ENCODE measurements at places on chromosomes 4 and X.

- DNase-seq: no peak
Measured at GRCh38 chrX:12977761-12978204, 2.9 kb downstream of the TMSB4X start.

DNA sequence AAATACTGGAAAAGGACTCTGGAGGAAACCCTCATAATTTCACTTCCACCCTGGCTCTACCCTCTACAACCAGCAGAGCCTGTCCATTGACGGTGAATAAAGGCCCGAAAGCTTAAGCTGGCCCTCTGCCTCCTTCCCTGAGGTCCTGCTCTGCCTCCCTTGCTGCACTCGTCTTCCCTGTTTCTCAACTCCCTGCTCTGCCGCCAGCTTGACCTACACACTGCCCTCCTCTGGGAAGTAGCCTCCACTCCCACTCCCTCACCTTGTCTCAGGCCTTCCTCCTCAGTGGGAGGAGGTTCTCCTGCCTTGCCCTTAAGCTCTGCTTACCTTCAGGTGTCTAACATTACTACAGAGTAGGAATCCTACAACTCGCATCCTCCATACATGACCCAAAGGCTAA lies 608.6 kb upstream of the NR3C2 start:
- no peak for DNase-seq

- DNase-seq: no peak
Measured at GRCh38 chrX:134792077-134792476, 133.8 kb upstream of the PLAC1 start.

- DNase-seq: no peak
Measured at GRCh38 chrX:621705-622503, 8.7 kb upstream of the SHOX start.

GRCh38 chr4:125789023-125789422 lies 474.3 kb downstream of the FAT4 start:
- no peak for DNase-seq

DNA sequence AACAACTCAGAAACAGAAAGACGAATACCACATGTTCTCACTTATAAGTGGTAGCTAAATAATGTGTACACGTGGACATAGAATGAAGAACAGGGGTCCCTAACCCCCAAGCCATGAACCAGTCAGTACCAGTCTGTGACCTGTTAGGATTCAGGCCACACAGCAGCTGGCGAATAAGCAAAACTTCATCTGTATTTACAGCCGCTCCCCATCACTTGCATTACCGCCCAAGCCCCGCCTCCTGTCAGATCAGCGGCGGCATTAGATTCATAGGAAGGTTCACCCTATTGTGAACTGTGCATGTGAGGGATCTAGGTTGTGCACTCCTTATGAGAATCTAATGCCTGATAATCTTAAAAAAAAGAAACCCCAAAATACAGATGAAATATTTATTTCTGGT lies 1128.7 kb downstream of the NLGN4X start:
- no peak for DNase-seq

DNA sequence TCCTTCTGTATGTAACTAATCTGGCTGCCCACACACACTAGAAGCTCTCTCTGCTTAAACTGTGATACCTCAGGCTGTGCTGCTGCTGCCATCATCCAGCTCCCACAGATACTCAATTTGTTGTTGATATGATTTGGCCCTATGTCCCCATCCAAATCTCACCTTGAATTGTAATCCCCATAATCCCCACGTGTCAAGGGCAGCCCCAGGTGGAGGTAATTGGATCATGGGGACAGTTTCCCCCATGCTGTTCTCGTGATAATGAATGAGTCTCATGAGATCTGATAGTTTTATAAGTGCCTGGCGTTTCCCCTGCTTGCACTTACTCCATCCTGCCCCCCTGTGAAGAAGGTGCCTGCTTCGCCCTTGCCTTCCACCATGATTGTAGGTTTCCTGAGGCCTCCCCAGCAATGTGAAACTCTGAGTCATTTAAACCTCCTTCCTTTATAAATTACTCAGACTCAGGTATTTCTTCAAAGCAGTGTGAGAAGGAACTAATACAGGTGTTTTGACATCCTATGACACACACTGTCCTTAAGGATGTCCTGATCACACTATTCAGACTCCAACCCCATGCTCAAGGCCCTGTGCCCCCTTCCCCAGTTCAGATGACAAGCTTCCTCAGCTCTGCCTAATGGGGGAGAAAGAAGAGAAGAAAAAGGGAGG lies 2.9 kb upstream of the ATOH1 start:
- peak; percentile 3 for DNase-seq

DNA sequence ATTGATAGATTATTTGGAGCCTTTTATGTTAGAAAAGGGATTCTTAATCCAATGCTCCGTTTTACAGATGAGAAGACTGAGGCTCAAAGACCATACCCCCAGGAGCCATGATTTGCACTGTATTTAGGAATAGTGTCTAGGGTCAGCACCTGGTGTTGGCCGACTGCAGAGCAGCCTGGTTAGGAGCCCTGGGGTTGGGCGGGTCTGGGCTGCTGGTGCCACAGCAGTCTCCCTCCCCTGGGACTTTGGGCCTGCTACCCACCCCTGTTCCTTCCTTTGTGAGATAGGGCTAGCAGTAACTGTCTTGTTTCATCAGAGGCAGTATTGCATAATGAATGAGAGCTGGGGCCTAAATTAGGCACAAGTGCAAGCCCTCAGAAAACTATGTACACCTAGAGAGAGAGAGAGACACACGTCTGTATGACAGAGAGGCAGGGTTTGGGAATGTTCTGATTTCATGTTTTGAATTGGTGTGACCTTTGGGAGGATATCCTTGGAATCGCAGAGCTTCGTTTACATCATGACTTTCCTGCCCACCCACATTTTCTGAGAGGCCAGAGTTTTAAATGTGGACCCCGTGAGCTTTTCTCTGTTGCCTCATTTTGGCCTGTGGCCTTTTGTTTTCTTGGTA lies 111.7 kb downstream of the PTTG2 start:
- DNase-seq: peak; percentile 38

- DNase-seq: no peak
Measured at GRCh38 chr4:20044966-20045365, 206.7 kb upstream of the SLIT2 start.

DNA sequence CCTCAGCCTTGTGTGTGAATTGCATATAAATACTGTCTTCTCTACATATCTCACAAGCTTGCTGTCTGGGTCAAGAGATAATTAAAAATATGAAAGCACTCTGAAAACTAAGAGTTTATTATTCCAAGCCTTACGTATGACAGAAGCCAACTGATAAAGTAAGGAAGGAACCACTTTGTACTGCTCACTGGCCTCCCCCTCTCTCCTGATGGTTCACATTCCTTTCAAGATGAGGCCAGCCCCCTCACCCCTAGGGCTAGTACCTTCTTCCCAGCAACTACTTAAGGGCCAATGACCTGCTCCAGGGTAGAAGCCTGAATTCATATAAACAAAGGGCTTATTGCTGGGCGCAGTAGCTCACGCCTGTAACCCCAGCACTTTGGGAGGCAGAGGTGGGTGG lies 5.4 kb upstream of the SOWAHD start:
- no peak for DNase-seq

DNA sequence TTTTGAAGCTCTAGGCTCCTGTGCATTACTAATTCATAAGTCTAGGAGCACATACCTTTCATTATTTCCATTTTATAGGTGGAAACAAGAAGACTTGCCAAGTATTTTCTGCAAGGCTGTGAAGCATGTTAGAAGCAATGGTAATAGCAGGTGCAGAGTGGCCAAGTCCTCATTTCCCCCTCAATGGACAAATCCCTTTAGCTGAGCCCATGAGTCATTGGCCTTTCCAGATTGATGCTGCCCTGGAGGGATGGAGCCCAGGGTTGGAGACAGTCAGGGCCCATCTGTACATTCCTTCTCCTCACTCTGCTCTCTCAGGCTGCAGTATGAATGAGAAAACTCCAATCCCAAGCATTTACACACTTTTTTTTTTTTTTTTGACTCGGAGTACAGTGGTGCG lies 6.6 kb downstream of the MGST2 start:
- DNase-seq: no peak

DNA sequence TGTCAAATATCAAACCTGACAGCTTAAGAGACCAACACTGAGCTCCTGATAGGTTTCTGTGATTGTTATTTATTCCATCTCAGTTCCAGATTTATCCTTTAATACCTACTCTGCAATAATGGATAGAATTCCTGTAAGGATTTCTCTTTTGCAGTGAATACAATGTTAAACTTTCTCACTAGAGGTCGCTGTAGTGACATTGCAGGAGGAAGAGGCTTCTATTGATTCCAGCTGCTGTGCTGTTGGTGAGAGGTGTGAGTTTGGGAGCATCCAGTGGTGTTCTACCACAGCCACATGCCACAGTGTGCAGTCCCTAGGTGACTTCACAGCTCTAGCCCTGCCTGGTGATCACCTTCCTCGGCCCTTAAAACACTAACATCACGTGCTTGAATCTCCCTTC lies 34.6 kb upstream of the DCAF8L2 start:
- DNase-seq: peak; percentile 0

DNA sequence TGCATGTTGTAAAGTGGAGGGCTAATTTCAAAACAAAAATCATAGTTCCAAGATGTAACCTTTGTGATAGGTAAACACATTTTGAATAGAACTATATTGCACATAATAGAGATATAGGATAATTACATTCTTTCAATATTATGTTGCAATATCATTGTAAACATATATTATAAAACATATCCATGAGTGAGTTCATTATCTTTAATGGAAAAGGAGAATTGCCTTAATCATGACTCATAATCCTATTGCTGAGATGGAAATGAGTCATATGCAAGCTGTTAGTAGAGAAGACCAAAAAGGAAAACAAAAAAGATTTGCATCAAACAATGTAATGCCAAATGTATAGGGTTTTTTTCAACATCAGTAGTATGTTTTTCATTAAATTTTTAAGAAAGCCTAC lies 73.7 kb upstream of the WDR44 start:
- no peak for DNase-seq

GRCh38 chrX:53223955-53224859 lies 800 bp downstream of the KDM5C start:
- peak; percentile 4 for DNase-seq

DNA sequence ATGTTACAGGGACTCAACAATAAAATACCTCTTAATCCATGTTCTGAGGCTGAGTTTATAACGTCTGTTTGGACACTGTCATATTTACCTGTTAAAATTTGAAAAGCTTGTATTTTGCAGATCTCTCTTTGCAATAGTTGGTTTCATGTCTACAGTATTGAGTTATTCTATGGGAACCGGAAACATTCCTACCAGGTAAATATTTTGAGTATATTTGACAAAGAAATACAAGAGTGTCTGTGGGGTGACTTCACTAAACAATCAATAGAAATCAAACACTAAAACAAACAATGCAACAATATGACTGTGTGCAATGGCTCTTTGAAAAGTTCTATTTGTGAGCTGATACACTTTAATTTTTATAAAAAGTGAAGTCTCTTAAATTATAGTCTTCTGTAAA lies 47.7 kb upstream of the CXCL8 start:
- no peak for DNase-seq

DNA sequence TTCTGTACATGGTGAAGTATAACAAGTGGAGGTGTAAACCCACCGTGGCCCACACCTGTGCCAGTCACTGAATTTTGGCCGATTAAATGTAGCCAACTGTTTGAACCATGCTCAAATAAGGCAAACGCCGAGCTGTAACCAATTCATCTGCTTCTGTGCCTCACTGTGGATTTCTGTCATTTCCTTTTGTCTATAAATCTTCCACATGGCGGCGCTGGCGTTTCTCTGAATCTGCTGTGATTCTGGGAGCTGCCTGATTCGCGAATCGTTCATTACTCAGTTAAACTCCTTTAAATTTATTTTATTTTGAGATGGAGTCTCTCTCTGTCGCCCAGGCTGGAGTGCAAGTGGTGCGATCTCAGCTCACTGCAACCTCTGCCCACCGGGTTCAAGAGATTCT lies 19.2 kb downstream of the SUPT20HL2 start:
- no peak for DNase-seq

- no peak for DNase-seq
Measured at GRCh38 chrX:16172391-16172790, 5.1 kb downstream of the MAGEB17 start.

DNA sequence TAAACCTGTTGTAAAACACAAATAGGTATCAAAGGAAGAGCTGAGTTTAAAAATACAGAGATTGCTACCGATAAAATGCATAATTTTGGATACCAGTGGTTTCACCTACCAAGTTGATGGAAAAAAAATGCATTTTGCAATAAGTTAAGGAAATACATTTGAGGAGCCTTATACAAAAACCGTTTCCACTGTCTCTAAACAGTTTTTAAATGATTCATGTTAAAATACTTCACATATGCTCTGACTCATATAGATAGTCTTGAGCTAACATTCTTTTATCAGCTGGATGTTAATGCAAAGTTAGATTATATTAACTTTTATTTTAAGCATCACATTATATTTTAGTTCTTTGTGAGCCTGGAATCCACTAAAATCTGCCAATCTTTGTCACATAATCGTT lies 50.6 kb upstream of the ANKRD17 start:
- no peak for DNase-seq

DNA sequence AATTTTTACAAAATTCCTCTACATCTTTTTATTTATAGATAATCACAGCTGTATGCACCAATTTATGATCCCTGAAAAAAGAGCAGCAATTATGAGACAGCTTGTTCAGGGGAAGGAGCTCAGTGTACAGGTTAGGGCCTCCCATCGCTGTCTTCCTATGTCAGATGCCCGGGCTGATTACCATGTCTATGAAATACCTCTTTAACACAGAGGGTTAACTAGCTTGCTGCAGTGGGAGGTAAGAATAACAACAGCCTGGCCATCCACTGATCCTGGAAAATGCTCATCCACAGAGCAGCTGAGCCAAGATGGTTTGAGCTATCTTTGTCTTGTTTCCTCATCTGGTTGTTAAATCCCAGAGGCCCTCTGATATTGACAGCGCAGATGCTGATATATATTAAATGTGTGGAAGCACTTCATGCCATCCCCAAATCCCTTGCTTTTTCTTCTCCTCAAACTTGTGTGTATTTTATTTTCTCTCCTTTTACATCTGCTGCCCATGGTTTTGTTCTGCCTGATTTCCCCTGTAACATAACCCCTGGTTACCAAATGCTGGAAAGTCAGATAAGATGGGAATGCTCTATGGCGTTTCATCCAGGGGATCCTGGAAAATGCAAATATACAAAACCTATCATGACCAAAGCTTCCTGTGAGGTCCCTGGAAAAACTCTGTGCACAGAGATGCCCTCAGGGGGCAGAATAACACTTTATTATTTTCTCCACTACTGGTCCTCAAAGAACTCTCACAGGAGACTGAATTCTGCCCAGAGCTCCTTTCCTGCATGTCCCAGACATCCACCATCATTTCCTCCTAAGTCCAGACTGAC lies 85.8 kb upstream of the PUDP start:
- DNase-seq: no peak

Data from GM12865 (cell line).